ENCODE measurements at places on chromosomes 11 and 22.

GRCh38 chr11:134032501-134033091 lies 36.3 kb upstream of the JAM3 start:
- peak; percentile 86 for DNase-seq

- no peak for DNase-seq
Measured at GRCh38 chr11:108210441-108210840, 12.0 kb downstream of the NPAT start.

GRCh38 chr11:21414953-21415352 lies 745.6 kb downstream of the NELL1 start:
- DNase-seq: no peak

- no peak for DNase-seq
Measured at GRCh38 chr11:70225681-70226177, 22.6 kb downstream of the FADD start.

DNA sequence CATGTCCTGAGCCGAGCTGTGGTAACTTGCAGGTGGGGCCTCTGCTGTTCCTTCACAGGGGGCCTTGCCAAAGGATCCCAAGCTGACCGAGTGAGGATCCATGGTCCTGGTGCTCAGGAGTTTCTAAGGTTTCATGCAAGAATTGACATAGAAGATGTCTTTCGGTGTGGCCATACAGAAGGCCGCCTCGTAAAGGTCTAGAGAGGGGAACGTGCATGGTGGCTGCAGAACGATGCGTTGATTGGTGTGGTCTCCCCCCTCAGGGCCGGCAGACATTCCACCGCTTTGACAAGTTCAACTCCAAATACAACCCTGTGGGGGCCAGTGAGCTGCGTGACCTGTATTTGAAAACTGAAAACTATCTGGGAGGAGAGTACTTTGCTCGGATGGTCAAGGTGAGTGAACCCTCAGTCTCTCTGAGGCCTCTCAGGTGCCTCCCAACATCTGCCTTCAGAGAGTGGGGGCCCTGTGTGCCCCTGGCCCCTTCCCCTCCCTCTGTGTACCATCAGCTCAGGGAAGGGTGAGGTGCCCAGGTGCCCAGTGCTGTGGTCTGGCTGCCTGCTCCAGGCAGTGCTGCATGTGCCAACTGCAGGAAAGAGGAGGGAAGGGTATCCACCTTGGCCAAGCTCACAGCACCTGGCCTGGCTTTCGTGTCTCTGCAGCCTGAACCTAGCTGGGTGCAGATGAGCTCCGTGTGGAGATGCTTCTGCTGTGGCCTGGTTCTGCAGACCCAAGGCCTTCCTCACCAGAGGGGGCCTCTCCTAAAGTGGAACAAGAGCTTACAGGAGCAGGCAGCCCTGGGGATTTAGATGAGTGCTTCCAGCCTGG lies 39.8 kb downstream of the AMPD3 start:
- DNase-seq: no peak

DNA sequence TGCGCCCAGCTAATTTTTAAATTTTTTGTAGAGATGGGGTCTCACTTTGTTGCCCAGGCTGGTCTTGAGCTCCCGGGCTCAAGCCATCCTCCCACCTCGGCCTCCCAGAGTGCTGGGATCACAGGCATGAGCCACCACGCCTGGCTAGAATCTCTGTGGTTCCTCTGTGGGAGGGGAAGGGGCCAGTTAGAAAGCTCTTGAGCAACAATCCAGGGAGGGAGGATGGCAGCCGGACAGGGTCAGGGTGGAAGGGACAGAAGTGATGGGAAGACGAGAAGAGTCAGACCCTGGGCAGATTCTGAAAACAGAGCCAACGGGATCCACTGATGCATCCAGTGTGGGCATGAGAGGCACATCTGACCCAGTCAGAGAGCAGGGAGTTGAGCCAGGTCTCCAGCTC lies 38.9 kb upstream of the MN1 start:
- no peak for DNase-seq

DNA sequence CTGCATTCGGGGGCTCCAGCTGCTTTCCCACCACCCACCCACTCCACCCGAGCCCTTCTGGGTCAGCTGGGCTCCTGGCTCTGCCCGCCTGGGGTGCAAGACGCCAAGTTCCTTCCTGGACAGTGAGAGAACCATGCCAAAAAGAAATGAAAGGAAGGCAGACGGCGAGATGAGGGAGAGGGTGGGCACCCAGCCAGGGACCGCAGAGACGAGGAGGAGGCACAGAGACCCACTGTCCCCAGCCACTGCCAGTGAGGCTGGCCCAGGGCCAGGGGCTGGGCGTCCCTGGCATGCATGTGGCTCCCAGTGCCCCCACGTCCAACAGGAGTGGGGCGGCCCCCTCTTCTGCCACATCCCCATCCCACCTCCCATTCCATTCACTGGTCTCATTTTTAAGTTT lies 10.8 kb upstream of the CD81 start:
- DNase-seq: no peak

GRCh38 chr11:44338698-44339529 lies 29.0 kb upstream of the ALX4 start:
- DNase-seq: no peak

DNA sequence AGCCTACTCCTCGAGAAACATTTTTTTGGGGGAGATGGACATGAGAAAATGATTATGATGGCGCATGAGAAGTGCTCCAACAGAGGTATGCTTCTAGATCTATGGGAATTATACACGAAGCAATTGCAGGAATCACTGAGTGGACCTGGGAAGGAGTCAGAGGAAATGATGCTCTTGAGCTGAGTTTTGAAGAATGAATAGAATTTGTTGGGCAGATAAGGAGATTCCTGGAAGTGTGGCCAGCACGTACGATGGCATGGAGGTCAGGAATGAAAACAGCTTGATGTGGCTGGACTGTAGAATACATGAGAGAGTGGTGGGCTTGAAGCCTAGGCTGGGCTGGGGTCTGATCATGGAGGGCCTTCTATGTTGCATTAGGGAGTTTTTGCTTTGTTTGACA lies 31.7 kb downstream of the ADAMTS15 start:
- no peak for DNase-seq

DNA sequence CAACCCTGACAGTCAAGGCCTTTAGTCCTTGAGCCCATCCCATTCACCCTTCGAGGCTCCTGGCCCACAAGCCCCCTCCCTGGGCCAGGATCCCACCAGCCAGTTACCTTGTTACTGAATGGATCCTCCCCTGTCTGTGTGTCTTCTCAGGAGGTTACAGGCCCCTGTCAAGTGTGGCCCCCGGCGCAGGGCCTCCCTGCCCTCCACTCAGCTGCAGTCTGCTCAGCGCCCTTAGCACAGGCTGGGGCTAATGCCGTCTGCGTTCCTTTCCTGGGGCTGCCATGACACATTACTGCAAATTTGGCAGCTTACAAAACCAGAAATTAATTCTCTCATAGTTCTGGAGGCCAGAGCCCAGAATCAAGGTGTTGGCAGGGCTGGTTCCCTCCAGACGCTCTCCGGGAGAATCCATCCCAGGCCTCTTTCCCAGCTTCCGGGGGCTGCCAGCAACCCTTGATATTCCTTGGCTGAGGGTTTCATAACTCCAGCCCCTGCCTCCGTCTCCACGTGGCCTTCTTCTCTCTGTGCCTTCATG lies 9.4 kb upstream of the SYT12 start:
- no peak for DNase-seq

Data from putamen (tissue), 1 donor.